ENCODE measurements at places on chromosomes 7 and 10.
A peak's percentile ranks its signal among the peaks of the same experiment; 100 is the strongest.

GRCh38 chr7:90980545-90980944 is 283.7 kb upstream of the FZD1 start:
- no peak for DNase-seq

- DNase-seq: no peak
Measured at GRCh38 chr10:12729885-12730284, 271.6 kb downstream of the CCDC3 start.

- DNase-seq: no peak
Measured at GRCh38 chr7:71145906-71146901, 14.3 kb downstream of the GALNT17 start.

- no peak for DNase-seq
Measured at GRCh38 chr10:89695307-89695706, 6.1 kb upstream of the KIF20B start.

- DNase-seq: no peak
Measured at GRCh38 chr7:47031786-47032535, 550.0 kb downstream of the TNS3 start.

DNA sequence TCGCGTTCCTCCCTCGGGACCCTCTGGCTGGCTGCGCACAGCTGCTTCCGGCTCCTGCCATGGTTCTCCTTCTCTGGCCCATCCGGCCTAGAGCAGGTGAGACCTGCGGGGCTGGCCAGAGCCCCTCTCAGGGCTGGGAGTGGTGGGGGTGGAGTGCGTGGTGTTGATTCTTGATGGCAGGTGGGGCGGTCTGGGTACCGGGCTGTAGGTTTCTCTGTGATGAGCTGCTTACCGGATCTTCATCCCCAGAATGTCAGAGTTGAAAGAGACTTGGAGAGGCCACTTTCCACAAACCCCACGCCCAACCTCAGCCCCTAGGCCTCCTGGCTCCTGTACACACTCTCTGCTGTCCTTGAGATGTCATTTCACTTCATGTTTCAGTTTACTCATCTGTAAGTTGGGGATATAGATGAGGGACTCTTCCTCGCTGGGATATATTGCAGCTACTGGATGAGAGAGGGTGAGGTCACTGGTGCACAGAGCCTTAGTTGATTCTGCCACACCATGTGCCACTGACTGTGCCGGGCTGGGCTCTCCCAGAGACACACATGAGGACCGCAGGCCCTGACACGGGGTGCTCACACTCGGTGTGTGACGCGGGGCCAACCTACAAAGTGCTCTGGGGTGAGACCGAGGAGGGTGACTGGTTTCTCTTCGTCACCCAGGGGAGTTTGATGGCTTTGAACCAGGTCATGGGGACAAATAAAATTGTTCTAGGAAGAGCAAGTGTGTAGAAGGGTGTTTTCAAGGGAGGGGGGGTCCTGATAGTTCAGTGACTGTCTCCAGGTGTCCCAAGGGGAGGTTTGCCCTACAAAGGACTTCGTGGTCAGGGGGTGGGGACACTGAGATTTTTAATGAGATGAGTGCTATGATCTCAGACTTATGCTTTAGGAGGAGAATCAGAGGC is 29.5 kb downstream of the ZNF775 start:
- DNase-seq: no peak

DNA sequence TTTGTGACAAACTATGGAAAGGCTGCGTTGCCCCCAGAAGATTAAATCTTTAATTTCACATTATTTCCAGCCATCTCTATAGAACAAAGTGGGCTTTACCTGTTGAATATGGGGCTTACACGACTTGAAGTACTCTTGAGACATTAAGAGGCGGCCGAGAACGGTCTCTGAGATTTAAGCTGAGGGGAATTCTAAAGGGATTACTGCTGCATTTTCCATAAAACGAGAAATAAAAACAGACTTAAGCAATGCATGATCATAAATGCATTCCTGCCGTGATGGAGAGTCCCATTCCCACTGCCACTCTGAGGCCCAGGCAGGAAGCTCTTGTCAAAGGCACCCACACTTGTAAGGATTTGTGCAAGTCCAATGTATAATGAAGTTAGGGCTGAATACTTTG is 329.7 kb upstream of the SHH start:
- no peak for DNase-seq

- no peak for DNase-seq
Measured at GRCh38 chr7:50688226-50688590, 94.5 kb downstream of the GRB10 start.

DNA sequence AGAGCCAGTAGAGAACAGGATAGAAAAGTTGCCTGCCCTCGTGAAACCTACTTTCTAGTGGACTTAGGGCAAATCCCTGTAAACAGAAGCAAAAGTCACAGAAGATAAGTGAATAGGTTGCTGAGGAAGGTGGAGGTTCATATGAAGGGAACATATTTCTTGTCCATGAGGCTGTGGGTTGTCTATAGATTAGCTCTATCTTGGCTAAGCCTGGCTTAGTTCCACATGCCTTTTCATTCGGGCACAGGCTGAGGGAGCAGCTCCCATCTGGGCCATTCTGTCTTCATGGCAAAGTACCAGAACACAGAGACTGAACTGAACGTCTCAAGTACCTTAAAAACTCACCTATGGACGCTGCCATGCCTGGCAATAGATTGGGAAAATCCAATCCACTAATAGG is 45.3 kb downstream of the BZW2 start:
- no peak for DNase-seq

DNA sequence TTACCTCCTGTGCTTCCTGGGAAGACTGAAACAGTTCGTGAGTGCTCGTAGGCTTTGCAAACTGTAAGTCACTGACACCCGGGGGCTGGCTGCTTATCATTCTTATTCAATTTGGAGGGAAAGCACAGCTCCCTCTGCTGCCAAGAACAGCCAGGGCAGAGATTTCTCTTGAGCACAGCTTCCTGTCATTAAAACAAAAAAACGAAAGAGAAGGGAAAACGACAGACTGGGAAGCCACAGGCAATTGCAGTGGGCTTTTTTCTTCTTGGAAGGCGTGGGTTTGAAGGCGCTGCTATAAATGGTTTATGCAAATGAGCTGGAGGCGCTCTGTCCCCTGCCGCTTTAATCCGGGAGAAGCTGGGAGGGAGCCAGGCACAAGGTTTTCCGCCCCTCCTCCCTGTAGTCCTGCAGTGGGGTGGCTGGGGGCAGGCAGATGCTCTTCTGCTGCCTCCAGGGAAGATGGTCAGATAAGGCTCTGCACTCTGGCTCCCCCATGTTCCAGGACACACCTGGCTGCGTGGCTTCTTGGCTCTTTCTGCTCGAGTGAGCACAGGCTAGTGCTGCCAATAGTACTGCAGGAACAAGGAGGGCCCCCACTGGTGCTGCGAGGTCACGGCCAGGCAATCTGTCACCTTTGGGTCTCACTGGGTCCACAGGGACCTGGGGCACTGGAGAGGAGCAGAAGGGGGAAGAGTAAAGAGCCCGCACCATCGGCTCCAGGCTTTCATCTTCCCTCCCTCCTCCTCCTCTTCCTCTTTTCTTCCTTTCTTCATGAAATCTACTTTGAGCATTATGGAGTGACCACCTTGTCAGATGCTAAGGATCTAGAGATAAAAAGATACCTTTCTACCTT is 49.5 kb downstream of the NEURL1 start:
- peak; percentile 21 for DNase-seq

DNA sequence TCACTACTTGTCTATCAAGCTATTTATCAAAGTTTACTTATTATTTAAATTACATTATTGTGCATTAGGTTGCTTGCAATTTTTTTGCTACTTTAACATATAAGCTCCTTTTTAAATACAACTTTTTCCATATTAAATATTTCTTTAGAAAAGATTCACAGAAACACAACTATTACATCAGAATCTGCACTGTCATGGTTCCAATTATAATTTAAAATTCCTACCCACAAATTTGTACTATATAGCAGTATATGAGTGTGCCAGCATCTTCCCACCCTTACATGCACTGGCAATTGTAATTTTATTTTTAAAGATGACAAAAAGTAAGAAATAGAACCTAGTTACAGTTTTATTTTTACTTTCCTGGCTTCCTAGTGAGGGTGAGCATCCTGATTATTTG is 15.8 kb downstream of the MINDY3 start:
- no peak for DNase-seq

DNA sequence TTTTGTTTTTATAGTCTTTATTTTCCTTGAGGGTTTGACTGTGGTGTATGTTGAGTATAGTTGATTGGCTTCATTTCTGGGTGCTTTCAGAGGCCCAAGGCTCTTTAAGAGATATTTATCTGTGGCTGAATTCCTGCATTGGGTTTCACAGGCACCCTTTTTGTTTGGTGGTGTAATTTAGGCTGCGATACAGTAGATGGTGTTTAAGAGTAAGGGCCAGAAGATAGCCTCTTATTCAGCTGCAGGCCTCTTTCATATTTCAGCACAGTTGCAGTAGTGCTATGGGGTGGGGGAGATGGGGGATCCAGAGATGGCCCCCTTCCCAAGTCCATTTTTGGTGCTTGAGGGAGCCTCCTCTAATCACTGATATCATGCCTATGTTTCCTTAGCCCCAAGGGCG is 69.7 kb downstream of the MGAM2 start:
- DNase-seq: no peak

DNA sequence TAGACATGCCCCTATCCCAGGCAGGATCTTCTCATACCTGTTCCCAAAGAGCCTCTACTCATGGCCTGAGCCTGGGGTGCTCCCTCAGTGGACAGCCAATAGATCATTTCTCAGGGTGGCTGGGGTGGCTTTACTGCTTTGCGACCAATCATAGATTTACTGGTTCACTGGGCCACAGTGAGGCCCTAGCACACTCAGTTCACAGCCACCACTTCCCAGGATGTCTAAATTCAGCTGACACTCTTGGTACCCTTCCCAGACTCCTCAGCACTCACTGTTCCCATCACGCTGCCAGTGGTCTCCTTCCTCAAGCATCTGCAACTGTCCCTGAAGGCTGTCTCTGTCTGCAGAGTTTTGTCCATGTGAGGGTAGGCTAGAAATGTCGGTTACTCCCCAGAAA is 50.6 kb downstream of the ARHGAP22 start:
- DNase-seq: no peak

DNA sequence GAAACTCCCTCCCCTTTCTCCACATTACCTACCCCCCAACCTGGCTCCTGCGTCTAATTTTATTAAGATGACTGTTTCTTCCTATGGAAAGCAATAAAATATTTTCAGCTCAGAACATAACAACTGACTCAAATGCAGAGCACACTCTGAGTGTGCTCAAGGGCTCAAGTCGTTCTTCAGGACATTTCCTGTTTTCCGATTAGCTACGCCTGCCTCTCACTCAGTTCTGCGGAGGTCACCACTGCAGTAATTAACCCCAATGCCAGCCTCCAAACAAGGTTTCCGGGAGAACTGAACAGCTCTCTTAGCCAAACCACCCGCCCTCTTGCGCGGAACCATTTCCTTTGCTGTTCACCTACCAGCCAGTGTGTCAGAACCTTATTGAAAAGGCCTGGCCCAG is 19.3 kb downstream of the MYOF start:
- DNase-seq: no peak

GRCh38 chr7:117148971-117149370 is 173.9 kb downstream of the WNT2 start:
- no peak for DNase-seq

GRCh38 chr7:98240961-98241673 is 10.9 kb downstream of the TECPR1 start:
- DNase-seq: no peak

DNA sequence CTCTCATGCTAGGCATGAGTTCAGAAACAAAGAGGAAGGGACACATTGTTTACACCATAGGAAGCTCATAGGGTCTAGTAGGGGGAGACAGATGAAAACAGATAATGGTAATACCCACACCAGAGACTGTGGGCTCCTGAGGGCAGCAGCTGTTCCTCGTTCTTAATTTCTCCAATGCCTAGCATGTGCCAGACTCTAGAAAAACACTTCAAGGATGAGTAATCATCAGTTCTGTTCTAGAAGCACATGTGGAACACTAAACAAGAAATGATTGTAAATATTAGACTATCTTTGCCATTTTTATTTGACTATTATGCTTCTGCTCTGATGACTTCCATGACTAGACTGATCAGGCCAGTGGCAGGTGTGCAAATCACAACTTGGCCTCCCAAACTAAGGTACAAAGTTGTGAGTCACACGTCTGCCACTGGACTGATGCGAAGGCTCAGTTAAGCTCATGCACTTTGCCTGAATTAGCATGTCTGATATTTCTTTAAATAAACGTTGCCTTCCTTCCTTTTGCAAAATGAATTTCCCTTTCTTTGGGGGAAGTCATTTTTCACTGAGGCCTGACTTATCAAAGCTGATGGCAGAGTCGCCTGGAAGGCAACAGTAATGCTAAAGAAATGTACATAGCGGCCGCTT is 89.2 kb upstream of the FGL2 start:
- DNase-seq: no peak

- no peak for DNase-seq
Measured at GRCh38 chr7:100397315-100398081, 24.2 kb downstream of the PILRA start.

DNA sequence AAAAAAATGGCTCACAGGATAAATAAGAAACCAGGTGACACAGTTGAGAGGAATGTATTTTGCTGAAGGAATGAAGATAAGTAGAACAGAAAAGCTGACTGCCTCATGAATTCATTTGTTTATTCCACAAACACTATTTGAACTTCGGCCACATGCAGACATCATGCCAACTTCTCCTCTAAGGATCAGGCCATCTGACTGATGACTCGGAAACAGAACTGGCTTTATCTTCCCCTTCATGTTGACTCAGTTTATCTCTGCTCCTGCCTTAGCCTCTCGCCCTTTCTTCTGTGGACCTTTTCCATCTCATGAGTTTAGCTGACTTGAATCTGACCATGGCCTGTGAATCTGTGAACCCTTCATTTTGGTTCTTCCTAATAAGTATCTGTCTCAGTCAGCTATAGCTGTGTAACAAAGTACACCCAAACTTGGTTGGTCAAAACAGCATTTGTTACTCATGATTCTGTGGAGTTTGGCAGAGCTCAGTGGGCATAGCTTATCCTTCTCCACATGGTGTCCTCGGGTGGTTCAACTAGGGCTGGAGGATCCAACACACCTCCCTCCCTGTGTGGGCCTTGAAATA is 44.0 kb upstream of the GRID1 start:
- DNase-seq: no peak

DNA sequence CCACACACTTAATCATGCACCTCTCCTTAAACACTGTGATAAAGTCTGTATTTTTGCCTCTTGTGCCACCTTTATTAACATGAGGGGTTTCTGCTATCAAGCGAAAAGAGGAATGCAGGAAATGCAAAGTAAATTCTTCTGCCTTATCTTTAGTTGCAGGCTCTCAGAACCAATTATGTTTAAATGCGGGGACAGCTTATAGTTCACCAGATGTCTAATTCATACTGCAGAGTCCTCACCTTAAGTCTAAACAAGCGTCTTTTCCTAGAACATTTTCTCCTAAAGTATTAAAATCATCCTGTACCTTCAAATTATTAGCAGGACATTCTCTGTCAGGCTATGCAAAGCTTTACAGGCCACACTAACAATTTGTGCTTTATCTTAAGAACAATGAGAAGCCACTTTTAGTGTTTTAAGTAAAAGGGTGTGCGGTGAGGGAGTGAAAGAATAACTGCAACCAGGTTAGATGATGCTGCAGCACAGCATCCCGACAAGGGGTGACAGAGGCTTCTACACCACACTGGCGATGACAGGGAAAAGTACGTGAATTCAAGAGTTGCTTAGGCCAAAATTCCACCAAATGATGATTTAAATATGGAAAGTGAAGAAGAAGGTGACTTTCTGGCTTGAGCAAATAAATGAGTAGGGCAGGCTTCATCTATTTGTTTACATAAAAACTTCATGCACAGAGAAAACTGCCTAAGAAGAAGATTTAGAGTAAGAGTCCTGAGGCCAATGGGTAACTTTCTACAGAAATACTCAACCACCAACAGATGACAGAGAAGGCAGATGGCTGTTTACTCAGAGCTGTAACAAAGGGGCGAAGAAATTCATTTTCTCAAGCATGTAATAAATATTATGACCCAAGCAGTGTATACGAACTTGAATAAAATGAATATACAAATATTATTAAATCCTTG is 36.0 kb downstream of the EZH2 start:
- DNase-seq: no peak
